Stimulated activated CD8-positive, alpha-beta memory T cell treated with anti-CD3 and anti-CD28 coated beads, Interleukin-15, amount 100 ng/mL, for 1 hour (primary cell): ENCODE measurements at places on chromosomes 7 and 10.

- DNase-seq, result no peak
These were observed 101.8 kb downstream of the SAMD9 start for GRCh38 chr7:93015779-93016481.

GRCh38 chr10:89263091-89263490, 11.5 kb upstream of the LIPA start:
- DNase-seq, result no peak

DNA sequence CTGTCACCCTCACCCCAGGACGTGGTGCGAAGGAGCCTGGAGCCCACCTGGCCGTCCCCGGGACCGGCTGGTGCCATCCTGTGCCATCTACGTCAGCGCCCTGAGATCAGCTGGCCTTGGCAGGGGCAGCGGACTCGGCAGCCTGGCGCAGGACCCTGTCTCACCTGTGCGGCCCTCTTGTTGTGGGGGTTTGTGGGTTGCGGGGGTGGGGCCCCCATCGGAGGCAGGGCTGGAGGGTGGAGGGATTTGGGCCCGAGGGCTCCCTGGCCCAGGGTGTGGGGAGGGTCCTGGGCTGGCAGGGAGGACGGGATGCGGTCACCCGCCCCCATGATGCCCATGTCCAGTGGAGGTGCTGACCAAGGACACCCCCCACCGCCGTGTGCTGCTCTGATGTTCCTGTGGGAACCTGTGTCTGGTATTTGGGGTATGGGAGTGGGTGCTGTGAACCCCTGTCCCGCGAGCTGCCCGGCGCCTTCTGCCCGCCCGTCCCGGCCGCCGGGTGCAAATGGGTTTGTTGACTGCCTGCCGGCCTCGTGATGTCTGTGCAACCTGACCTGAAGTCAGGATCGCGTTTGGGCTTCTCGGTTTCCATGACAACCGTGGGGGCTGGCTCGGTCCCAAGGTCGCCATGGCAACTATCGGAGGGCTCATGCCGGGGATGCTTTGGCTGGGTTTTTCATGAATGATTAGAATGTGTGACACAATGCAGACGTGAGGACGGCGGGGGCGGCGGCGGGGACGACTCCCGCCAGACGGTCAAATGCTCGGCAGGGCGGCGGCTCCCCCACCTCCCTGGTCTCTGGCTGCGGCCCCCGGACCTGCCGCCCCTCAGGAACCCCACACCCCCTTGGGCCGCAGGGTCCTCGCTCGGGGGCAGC, 7.3 kb downstream of the MAFK start:
- no peak for DNase-seq

DNA sequence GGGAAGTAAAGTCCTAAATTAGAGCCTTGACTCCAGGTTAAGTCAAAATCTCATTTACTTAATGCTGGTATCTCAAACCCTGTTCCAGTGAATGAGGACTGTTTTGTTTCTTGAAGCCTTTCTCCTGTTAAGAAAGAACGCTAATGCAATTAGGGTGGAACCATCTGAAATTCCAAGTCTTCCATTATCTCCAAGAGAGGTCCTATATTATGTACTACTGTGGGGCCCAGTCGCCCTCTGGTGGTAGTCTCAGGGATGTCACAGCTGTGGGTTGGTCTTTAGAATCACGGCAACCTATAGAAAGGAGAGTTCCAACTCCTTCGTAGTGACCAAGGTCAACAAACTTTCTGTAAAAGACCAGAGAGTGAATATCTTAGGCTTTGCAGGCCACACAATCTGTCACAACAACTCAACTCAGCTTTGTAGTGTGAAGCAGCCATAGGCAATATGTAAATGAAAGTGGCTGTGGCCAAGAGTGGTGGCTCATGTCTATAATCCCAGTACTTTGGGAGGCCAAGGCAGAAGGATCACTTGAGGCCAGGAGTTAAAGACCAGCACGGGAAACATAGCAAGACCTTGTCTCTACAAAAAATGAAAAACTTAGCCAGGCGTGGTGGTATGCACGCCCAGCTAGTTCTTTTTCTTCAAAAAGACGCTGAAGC, 9.3 kb downstream of the RPP38 start:
- DNase-seq, result peak; percentile 52

DNA sequence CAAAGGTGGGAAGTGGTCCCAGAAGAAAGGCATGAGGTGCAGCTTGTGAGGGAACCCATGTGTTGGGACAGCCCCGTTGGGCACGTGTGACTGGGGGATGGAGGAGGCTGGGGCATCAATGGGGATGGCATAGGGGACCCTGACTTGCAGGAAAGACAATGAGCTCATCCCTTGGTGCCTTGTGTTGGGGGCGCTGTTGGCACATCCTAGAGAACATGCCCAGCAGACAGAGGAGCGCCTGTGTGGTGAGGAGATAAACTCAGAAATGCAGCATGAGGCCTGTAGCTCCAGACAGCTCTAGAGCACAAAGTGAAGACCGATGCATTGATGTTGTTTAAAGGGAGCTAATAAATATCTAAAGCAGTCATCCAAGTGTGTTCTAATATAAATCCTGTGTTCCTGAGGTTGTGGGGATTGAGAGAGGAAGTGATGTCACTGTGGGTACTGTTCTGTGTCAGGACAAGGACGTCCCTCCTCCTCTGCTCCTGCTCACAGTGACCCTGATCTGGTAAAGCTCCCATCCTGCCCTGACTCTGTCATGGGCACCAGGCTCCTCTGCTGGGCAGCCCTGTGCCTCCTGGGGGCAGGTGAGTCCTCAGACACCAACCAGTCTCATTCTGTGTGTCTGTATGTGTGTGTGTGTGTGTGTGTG, 126.1 kb upstream of the PRSS58 start:
- DNase-seq, result no peak

GRCh38 chr7:71171476-71171875, 39.5 kb downstream of the GALNT17 start:
- DNase-seq, result no peak

GRCh38 chr10:45473126-45473525, 99.1 kb downstream of the ALOX5 start:
- DNase-seq, result no peak

- DNase-seq, result no peak
These were observed 231.0 kb upstream of the LYZL1 start for GRCh38 chr10:29057822-29058331.

GRCh38 chr10:15141136-15142054, 27.1 kb downstream of the NMT2 start:
- DNase-seq, result no peak

- DNase-seq, result no peak
These were observed 27.2 kb downstream of the LEP start for GRCh38 chr7:128268233-128268632.

GRCh38 chr10:63697956-63698786, 177.0 kb downstream of the REEP3 start:
- no peak for DNase-seq

DNA sequence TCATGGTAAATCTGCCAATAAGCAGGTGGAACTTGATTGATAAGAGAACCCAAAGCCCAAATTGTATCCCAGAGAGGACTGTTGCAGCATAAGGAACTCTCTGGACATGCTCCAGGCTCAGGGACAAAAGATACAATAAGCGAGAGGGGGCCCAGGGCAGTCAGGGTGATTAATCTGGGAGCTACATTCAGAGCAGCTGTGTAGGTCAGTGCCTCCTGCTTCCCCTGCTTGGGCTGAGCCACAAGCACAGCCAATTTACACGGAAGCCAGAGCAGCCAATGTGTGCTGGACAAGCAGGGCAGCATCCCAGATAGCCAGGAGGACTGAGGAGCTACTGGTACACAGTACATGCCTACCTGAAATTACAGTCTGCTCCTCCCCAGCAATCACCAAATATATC, 24.2 kb downstream of the MYPN start:
- no peak for DNase-seq

DNA sequence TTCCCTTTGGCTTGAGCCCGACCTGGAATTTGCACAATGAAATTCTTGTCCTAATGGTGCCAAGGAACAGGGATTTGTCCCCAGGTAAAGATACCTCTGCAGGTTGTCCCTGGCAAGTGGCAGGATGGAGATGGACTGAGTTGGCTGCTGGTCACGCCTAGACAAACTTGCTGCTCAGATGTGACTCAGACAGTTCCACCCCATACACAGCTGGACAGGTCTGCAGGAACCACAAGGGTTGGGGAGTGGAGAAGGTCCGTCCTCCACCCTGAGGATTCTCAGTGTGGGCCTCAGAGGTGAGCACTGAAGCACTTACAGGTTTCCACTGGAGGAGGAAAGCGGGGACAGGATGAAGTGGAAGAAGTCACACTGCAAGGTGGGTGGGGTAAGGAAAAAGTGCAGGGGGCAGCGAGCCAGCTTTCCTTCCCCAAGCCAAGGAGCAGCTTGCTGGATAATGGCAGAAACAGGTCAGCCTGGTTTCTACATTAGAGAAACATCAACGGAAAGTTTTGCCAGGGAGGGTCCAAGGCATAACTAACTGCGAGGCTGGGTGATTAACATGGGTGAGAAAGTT, 20.5 kb downstream of the ITPRIP start:
- no peak for DNase-seq

DNA sequence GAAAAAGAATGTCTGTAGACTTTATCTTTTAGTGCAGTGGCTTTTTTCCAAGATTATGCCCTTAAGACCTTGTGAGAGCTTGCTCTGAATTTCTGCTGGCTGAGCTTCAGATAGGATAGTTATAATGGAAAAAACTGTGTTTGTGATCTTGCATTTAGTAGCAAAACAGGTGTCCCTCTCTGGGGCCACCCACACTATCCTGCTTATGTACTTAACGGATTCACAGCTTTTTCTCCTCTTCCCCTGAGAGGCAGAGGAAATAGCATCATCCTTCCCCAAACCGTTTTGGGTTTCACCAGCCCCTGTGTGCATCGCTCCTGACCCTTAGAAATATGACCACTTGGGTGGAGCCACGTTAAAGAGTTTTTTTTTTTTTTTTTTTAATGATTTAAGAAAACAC, 101.2 kb downstream of the RAB18 start:
- DNase-seq, result no peak

- DNase-seq, result no peak
These were observed 55.3 kb downstream of the CPVL start for GRCh38 chr7:29090836-29091601.

DNA sequence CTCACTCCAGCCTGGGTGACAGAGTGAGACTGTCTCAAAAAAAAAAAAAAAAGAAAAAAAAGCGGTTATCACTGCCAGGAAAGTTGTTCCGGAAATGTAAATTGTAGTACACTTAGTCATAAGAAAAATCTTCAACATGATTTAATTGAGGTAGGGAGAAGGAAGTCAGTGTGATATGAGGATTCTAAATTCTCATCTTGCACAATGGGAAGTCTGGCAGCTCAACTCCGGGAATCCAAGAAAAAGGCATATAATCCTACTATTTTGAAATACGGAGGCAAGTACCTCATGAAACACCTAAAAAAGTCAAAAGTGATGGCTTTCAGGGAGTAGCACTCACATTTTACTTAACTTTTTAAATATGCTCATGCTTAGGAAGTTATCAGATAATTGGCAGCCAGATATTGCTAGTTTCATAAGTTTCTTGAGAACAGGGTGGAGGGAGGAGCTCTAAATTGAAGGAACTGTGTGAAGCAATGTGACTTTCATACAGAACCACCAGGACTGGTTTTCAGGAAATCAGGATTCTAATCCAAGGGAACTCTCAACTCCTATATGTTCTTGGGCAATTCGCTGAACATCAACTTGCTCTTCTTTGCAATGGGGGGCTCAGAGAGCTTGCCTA, 2.7 kb upstream of the C7orf25 start:
- no peak for DNase-seq

GRCh38 chr7:157898802-157899505, 562.1 kb downstream of the DNAJB6 start:
- no peak for DNase-seq

DNA sequence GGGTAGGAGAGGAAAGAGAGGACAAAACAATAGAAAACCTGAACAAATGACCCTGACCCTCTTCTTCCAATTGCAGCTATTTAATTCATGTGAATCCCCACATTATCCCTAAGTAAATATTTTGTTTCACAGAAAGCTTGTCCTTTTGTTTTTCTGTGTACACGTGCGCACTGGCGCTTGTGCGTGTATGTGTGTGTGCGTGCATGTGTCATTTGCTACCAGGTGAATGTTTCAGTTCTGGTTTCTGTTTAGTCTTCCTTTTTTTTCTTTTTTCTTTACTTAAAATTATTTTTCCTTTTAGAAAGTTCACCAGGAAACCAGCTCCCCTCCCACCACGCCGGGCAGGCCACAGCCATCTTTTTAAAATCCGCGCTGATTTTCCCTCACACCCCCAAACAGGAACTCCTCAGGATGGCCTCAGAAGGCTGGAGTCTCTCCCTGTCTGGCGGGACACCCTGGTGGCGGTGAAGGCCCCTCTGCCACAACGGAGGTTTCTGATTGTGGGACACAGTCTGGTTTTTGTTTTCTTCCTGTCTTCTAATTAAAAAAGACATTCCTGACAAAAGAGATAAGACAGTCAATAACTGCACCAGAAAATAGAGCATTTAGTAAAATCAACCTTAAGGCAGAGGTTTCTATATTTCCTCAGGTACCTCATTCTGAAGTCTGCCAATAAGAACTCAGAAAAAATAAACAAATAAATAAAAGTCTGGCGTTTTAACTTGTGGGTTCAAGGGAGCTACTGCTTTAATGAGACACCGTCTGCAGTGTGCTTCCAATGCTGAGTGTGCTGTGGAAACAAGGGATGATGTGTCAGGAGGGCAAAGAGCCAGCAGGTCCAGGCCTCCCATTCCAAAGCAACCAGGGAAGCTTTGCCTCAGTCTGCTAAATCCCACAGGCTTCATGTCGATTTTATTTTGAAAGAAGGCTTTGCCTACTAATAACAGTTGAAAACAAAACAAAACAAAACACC, 17.4 kb downstream of the IRF5 start:
- no peak for DNase-seq

GRCh38 chr7:152924826-152925411, 165.4 kb downstream of the ACTR3B start:
- no peak for DNase-seq

GRCh38 chr7:152185558-152185957, 160.1 kb downstream of the GALNT11 start:
- no peak for DNase-seq

DNA sequence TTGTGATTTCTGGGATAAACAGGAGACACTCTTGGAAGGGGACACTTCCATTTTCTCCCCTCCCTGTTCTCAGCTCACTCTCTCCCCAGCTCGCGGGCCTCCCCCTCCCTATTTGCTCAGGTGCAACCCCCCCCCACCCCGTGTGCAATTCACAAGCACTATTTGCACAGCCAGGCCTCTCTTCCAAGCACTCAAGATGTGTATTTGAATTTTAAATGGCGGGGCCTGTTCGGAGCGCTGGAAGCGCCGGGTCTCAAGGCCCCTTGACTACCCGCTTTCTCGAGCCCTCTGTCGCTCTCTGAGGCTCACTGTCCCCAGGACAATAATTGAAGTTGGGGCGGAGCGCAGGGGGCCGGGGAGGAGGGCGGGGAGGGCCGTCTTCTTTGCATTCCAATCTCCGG, 7.8 kb downstream of the SHH start:
- DNase-seq, result no peak

GRCh38 chr7:106128836-106129235, 16.7 kb upstream of the SYPL1 start:
- no peak for DNase-seq

- DNase-seq, result no peak
These were observed 49.1 kb downstream of the RAPGEF5 start for GRCh38 chr7:22307816-22308215.

- no peak for DNase-seq
These were observed 4.5 kb downstream of the SAP25 start for GRCh38 chr7:100568896-100569844.

- no peak for DNase-seq
These were observed 1062.0 kb downstream of the XPNPEP1 start for GRCh38 chr10:108861181-108861754.

GRCh38 chr7:91288208-91288824, 24.1 kb downstream of the FZD1 start:
- no peak for DNase-seq

GRCh38 chr10:103660364-103661197, 167.1 kb downstream of the NEURL1 start:
- no peak for DNase-seq
